EH (cell line): ENCODE measurements at places on chromosomes 2 and 18.

DNA sequence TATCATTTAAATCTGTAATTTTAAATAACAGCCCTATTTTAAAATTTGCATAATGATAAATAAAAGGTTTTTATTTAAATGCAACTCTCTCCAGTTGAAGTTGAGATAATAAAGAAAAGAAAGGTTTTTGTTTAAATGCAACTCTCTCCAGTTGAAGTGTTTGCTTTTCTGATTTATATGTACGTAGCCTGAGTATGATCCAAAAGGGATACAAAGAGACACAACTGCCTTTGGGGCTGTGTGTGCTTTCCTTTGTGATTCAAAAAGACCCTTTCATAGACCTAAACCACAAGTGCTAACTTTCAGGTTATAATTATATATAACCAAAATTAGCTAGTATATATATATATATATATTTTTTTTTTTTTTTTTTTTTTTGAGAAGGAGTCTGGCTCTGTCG, 76.2 kb upstream of the MFF start:
- no peak for DNase-seq

DNA sequence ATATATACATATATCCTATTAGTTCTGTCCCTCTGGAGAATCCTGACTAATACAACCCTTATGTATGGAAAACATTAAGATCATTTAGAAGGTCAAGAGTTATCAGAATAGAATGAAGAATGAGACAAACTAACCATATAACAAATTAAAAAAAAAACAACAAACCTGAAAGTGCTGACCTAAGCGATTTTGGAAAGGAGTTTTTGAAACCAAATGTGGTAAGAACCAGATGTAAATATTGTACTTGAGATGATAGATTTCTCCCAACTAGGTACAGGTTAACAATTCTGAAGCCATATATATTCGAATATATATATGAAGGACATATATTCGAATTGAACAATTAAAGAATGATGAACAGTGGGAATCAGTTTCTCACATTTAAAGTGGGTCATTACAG, 917.8 kb upstream of the SLC39A10 start:
- no peak for DNase-seq

DNA sequence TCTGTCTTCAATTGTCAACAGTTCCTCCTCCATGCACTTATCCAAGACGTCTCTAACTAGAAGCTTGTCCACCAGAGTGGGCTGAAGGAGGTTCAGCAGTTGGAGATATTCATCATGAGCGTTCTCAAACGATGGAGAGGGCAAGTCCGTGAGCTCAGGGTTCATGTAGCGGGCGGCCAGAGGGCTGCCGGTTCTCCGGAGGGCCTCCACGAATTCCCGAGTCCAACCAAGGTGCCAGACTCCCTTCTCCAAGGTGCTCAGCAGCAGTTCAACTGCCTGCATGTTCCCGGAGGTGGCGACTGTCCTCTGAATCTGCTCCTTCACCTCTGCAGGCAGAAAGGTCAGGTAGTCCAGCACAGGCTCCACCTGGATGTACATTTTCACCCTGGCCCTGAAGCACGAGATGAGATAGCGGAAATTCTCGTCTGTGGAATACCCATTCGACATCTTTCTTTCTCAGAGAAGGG, 590 bp downstream of the IFIH1 start:
- DNase-seq = peak; percentile 25

GRCh38 chr2:197677056-197677455, 1.7 kb upstream of the RFTN2 start:
- DNase-seq = no peak

DNA sequence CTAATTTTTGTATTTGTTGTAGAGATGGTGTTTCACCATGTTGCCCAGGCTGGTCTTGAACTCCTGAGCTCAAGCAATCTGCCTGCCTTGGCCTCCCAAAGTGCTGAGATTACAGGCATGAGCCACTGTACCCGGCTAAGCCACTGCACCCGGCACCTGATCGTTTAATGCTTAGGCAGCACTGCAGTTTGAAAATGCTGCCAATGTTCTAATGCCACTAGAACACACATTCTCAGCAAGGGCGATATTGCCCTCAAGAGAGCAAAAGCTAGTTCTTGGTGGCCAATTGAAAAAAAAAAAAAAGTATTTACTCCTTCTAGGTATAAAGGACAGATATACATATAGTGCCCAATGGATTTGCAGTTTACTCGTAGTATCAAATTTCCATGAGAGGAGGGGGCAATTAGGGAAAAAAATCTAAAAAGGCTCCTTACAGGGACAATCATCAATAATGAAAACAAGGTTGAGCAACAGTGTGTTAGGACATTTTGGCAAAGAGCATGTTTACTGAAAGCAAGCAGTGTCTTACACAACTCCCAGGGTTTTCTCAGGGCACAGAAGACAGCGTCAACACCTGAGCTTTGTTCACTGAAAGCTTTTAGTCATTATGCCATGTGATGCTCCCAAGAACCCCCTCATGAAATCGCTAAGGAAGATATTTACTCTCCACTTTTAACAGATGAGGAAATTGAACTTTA, 199.9 kb upstream of the PKDCC start:
- DNase-seq = no peak

GRCh38 chr2:126748188-126748760, 92.3 kb downstream of the GYPC start:
- no peak for DNase-seq

DNA sequence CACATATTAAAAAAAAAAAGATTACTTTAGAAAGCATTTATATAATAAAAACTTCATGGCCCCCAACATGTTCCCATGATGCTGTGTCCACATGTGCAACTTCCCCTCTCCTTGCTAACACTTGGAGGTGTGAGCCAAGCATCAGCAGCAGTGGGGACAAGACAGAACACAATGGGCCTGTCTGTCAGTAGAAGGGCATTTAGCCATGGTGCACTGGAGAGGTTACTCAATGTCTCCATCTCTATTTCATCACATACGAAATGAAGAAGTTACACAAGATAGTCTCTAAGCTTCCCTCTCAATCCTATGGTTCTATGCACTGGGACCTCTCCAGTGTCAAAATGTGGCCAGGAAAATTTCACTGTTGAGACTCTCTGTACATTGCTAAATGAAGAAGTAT, 2.5 kb downstream of the VIT start:
- peak; percentile 28 for DNase-seq

DNA sequence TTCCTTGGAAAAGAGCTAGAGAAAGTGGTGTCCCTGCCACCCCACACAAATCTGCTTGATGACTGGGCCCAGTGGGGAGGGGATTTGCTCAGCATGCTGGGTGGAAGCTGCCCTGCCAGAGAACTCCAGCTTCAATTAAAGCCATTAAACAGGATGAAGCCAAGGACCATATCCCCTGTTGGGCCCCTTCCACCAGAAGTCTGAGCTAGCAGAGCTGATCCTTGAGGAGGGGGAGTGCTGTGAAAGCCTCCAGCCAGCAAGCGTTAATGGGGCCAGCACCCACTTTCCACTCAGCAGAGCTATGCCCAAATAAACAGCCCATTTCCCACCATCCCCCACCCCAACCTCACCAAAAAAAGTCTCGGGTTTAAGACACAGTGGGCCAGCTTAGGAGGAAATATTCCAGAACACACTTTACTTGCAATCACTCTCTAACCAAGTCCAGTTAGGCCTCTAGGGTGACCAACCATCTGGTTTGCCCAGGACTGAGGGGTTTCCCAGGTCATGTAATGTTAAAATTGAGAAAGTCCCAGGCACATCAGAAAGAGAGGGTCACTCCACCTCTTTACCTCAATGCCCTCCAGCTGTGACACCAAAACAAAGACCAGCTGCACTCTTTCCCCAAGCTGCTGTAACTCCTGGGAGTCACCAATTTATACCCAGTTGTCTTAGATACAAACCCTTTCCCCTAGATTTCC, 132.3 kb downstream of the FOXI3 start:
- no peak for DNase-seq

GRCh38 chr18:11866764-11867163, 15.6 kb downstream of the CHMP1B start:
- DNase-seq = no peak

DNA sequence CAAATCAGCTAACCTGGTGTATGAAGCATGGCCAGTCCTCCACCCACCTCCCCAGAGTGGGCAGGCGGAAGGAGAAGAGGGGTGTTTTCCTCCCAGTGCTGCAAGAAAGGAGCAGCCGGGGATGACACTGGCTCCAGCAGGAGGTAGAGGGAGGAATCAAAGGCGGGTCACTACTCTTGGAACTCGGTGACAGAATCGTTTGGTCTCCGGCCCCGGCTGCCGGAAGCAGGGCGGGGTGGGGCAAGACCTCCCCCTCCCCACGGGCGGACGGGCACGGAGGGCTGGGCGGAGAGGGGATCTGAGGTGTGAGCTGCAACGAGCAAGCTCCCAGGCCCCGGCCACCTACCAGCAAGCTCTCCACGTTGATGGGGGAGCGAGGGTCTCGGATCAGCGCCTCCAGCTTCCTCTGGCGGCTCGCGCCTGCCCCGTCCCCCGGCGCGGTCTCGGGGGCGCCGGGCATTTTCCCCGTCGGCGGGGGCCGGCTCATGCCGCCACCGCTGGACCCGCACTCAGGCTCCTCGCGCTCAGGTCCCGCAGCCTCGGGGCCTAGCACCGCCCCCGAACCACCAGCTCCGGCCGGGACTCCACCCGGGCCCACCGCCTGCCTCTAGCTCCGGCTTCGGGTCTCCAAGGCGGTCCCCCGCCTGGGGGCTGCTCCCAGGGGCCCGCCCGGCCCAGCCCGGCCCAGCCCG, 640 bp downstream of the ROCK2 start:
- DNase-seq = peak; percentile 56

DNA sequence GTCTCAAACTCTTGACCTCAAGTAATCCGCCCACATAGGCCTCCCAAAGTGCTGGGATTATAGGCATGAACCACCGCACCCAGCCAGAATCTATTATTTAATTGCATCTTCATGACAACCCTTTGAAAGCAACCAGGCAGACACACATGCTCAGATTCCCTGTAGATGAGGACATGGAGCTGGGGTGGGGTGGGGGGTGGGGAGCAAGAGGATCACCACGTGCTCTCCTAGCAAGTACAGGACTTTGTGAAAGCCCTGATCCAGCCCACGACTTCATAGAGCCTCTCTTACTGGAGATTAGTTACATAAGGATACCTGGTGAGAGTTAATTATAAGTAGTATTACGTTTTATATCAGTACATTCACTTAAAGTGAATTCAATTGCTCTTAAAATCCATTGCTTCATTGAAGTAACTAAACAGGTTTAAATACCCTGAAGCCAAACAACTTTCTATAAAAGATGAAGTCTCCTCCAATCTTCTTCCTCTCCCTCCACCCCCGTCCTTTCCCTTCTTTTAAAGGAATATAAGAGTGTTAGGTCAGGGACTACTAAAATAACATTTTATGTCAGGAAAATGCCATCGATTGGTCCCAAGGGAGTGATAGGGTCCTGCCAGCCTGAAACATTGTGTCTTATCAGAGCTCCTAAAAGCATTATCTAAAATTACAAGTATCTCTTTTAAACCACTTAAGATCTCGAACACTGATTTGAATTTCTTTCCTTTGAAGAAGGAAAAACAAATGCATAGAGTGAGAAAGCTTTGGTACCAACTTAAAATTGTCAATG, 123.9 kb downstream of the EPHA4 start:
- DNase-seq = no peak

- no peak for DNase-seq
Measured at GRCh38 chr18:49566217-49566770, 4.4 kb downstream of the LIPG start.

DNA sequence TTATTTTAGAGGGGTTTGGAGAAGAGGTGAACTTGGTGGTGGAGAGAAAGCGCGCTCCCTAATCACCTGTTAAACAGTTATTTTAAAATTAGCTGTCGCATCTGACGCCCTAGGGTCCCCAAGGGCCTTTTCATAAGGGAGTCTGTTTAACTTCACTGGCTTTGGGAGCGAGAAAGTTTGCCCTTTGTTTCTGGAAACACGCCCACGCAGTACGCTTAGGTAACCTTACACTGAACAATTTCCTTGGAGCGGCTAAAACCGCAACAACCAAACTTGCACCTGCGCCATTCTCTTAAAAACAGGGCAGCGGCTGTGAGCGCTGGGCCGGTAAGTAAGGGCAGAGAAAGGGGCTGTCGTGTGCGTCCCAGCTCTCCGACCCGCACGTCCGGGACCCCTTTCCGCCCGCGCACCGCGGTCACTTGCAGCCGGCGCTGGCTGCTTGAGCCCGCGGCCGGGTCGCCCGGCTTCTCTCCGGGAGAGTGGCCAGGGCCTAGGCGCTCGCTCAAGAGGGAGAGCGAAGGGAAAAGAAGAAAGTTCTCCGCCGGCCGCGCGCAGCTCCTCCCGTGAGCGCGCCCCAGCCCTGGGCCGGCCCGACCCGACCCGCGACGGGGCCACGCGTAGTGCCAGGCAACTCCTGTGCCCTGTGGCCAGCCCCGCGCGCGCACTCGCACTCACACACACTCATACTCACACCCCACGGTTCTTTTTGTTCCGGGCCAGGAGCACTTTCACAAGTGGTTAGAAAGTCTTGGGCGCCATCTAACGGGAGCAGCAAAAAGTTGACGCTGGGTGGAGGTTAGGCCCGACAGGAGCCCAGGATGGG, 19.2 kb downstream of the POU3F3 start:
- DNase-seq = peak; percentile 58

DNA sequence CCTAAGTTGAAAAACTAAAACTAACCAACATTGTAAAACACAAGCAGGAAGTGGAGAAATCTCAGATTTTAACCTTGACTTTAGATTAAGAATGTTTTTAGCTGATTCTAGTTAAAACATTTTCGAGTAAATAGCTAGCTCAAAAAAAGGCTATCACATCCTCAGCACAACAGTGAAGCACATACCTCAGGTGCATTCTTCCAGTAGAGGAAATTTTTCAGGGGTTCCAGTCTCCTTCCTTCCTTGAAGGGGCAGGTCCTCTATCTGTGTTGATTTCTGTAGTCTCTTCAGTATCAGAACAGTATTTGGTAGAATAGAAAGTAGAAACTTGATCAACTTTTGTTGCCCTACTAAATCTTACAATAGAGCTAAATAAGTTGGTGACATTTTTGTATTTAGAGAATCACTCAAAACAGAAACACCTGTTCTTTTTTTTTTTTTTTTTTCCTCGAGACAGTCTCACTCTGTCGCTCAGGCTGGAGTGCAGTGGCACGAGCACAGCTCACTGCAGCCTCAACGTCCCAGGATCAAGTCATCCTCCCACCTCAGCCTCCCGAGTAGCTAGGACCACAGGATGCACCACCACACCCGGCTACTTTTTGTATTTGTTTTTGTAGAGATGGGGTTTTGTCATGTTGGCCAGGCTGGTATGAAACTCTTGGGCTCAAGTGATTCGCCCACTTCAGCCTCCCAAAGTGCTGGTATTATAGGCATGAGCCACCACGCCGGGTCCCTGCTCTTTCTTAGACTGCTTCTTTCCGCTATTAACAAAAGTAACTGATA, 6.9 kb upstream of the GPR155 start:
- DNase-seq = no peak

DNA sequence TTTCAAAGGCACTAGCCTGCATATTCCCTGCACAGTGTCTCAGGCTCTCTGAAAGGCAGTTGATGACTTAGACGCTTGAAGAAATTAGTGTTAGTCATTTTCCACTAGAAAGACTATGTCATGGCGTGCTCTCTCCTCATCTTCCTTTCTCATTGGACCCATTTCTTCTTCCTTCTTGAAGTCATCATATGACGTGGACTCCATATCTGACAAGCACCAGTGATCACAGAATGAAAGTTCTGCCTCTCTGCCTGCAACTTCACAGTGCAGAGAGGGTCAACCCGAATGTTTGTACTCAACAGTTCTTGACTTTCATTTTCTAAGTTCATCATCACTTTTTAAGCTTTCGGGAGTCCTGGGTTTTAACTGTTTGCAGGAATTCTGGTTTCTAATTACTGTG, 63.7 kb upstream of the CYRIA start:
- no peak for DNase-seq
